ENCODE measurements at places on chromosomes 1 and 21.
A peak's percentile ranks its signal among the peaks of the same experiment; 100 is the strongest.

DNA sequence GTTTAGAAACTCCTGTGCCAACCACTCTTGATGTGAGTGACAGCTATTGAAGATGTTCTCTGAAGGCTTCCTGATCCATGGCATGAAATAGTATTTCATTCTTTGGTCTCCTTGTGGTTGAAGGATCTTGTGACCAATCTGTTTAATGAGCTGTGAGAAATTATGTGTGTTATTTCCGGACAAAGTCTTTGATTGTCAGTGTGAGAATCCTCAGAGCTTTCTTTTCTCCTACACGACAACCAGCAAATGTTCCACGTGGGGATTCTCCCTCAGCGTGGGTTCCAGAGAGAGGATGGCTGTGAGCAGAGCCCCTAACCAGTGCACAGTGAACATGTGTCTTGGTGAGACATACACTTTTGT, 45.0 kb upstream of the HOOK1 start:
- DNase-seq: no peak

DNA sequence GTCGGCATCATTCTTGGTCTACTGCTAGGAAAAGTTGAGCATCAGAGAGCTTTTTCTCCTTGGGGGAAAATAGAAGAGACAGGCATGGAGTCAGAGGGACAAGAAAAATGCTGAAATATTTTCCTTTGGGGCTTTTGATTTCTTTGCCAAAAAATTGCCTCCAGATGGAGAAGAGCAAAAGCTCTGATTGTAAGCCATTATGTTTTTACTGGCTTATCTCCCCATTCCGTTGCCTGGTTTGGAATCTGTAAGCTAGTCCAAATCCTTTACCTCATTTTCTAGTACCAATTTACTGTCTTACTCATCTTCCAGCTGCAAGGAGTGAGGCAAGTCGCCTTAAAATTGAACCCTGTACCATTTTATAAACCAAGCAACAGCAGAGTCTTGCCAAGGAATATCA, 23.3 kb upstream of the NBL1 start:
- no peak for DNase-seq

GRCh38 chr1:78081980-78082860, 36.5 kb downstream of the GIPC2 start:
- no peak for DNase-seq

GRCh38 chr1:232878086-232878485, 72.3 kb upstream of the NTPCR start:
- DNase-seq: no peak

- no peak for DNase-seq
Measured at GRCh38 chr1:94110946-94111740, 9.8 kb downstream of the ABCA4 start.

GRCh38 chr1:98763488-98764150, 102.1 kb downstream of the SNX7 start:
- no peak for DNase-seq

DNA sequence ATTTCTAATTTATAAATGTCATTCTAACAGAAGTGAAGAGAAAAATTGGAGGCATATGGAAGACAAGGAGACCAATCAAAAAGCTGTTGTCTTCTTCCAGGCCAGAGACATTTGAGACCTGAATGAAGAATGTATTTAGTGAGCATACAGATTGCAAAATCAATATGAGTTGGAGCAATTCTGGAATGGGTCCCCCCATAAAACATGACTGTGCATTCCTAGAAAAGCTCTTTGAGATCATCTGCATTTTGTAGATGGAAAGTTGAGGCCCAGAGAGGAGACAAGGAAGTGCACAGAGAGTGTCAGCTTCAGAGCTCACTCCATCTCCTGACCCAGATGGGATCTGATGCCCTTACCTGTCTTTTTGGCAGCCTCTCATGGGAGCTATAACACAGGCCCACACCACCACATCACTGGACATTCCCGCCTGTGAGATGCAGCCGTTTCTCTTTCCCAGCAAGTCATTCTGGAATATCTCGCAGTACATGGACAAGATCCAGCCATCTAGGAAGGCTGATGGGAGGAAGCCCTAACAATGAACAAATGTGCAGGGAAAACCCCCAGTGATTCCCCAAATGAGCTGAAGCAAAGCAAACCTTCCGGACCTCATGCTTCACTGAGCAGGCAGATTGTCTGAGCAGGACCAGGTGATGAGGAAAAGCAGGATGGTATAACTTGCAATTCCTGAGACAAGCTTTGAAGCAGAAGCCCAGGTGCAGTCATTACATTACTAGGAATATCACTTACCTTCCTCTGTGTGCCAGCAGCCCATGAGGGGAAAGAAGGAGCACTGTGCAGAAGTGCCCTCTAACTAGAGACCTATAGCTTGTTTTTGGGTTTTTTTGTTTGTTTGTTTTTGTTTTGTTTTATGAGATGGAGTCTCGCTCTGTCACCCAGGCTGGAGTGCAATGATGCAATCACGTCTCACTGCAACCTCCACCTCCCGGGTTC, 445.6 kb downstream of the PLPP3 start:
- DNase-seq: no peak

DNA sequence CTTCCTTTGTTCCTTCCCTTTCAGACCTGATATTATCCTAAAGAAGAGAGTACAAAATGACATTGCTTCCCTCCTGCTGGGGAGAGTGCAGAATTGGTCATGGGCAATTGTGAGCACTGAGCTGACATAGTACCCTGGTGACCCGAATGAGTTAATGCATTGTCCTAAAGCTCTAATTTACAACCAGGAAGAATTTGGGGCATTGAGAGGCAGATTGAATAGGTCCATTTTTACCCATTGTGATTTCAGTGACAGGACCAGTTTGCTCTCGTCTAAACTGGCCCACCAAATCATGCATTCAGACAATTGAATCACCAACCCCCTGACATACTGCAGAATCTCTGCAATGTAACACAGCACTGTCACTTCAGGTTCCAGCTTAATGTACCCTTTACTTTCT, 497.4 kb downstream of the DPYD start:
- no peak for DNase-seq

- DNase-seq: no peak
Measured at GRCh38 chr1:23614032-23614660, 54.8 kb upstream of the ID3 start.

- DNase-seq: no peak
Measured at GRCh38 chr1:197750366-197750765, 24.9 kb downstream of the DENND1B start.

DNA sequence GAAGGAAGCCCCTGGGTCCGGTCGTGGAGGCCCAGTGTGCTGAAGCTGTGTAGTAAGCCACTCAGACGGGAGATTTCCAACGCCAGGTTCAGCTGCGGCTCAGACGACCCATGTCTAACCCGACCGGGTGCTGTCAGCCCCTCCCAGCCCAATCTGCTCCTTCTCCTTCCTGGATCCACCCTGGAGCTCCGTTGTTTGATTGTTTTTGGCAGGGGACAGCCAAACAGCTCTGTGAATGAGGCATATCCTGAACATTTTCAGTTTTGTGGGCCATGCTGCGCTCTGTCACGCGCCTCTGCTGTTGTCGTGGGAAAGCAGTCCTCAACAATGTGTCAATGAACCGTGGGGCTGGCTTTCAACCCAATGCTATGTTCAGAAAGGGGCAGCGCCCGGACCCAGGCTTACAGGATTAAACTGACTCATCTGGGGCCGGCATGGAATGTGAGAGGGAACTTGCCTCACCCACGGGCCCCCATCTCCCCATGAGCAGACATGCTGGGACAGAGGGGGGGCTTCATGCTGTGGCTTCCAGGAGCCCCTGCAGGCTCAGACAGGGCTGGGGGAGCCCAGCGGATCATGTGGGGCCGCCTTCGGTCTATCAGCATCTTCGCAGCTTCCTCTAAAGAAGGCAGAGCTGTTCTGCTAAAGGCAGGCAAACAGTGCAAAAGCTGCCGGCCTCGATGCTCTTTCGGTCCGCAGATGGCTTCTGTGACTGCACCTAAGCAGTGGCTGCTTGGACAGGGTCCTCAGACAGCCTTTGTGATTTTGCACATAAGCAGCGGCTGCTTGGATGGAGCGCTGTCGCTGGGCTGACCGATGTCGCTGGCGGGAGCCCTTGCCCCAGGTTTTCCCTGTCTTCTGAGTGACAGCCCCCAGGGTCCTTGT, 101.7 kb downstream of the RIPK4 start:
- no peak for DNase-seq

DNA sequence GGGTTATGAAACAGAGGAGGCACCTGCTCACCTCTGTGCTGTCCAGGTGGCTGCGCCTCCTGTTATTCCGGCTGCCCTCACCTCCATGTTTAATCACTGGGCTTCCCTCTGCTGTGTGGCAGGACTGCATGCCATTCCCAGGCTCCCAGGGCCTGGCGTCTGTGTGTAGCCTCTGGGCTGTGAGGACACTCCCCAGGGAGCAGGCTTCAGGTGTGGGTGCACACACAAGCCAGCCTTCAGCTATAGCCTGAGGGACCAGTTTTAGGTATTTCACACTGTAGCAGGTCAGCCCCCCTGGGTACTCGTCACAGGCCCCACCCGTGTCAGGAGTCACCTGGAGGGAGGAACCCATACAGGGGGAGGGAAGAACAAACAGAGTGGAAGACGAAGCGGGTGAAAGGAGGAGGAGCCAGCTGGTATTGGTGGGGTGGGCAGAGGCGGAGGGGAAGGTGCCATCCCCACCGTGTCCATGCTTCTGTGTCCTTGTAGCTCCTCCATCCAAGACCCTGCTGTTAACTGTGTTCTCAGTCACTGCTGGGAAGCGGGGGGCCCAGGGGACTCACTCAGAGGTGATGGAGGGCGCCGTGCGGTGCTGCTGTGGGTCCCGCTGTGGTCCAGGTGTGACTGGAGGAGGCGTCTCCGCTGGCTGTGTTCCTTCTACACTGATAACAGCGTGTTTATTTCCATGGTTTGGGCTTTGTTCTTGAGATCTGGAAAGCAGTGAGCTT, 158.6 kb downstream of the PGBD5 start:
- no peak for DNase-seq

GRCh38 chr1:192878249-192878648, 69.4 kb downstream of the RGS2 start:
- DNase-seq: no peak

- DNase-seq: no peak
Measured at GRCh38 chr1:245288796-245289195, 134.0 kb downstream of the KIF26B start.

GRCh38 chr1:185017338-185017737, 28.0 kb upstream of the RNF2 start:
- no peak for DNase-seq

GRCh38 chr1:8423692-8424538, 106.0 kb downstream of the SLC45A1 start:
- peak; percentile 22 for DNase-seq

- DNase-seq: no peak
Measured at GRCh38 chr1:108777839-108778238, 31.4 kb downstream of the STXBP3 start.

DNA sequence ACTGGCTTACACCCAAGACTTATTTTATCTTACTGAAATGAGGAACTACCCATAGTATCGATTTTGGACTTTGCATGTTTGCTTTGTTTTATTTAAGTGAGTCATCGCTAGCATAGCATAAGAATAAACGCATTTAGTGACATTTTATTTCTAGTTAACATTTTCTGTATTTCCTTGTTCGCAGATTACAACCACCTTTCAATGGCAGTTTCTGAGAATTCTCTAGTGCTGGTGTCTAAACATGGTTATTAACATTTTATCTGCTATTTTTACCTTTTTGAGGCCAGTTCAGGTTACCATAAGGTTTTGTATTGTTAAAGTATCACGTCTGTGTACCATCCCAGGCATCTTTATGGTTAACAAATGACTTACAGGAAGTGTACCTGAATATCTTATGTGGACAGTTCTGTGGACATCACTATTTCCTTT, 24.5 kb downstream of the EEIG2 start:
- no peak for DNase-seq

- no peak for DNase-seq
Measured at GRCh38 chr21:30769724-30770431, 14.7 kb upstream of the KRTAP21-1 start.

GRCh38 chr1:244181867-244182266, 130.8 kb downstream of the ZBTB18 start:
- DNase-seq: no peak

DNA sequence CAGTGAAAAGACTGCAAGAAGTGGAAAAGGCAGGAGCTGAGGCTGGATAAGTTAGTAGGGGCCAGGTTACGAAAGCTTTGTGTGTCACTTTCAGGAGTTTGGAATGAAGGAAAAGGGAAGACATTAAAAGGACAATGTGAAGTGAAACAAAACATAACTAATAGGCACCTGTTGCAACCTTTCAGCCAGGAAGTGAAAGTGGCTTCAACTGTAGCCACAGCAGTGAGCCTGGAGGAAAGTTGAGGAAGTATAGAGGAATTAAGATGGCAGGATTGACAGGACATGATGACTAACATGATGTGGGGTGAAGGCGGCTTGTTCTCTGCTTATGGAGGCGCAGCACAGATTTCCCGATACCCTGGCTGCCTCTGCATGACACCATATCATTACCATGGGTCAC, 68.9 kb downstream of the C4BPA start:
- no peak for DNase-seq

- no peak for DNase-seq
Measured at GRCh38 chr1:55168353-55168752, 46.8 kb downstream of the USP24 start.

DNA sequence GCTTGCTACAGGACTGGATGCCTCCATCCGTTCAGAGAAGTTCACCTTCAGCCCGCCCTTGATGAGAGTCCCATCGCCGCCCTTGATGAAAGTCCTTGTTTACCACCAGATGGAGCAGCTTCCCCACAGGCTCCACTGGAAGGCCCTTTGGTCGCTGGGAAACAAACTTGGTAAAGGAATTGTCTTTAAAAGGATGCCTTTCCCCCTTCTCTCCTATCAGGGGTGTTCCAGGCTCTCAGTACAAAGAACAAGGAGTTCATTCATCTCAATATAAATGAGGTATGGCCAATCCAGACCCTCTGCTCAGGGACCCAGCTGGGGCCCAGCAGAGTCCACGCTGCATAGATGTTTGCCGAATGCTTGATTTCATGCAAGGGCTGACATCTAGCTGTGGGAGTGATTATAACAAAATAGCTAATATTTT, 50.8 kb downstream of the CAPN9 start:
- DNase-seq: no peak

GRCh38 chr21:32578107-32578691, 7.1 kb downstream of the TCP10L start:
- no peak for DNase-seq

GRCh38 chr1:29117381-29117780, 6.3 kb downstream of the TMEM200B start:
- no peak for DNase-seq

Data from activated CD4-positive, alpha-beta T cell treated with anti-CD3 and anti-CD28 coated beads, Interleukin-2, amount 50 U/mL, for 4 hours (primary cell).